ENCODE measurements at places on chromosomes 16 and 17.

DNA sequence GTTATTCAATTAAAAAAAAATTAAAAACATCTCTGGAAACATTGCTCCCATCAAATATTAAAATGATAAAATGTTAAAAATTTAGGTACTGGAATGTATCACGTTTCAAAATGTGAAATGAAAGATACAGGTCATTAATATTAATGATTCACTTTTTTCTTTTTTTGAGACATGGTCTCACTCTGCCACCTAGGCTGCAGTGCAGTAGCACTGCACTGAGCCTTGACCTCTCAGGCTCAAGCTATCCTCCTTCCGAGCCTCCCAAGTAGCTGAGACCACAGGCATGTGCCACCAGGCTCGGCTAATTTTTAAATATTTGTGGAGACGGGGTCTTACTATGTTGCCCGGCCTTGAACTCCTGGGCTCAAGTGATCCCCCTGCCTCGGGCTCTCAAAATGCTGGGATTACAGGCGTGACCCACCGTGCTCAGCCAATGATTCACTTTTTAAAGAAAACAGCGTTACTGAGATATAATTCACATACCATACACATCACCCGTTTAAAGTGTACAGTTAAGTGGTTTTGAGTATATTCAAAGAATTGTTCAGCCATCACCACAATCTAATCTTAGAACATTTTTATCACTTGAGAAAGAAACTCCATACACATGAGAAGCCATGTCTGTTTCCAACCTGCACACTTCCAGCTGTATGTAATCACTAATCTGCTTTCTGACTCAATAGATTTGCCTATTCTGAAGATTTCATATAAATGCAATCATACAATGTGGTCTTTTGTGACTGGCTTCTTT lies 19.1 kb upstream of the NETO2 start:
- no peak for DNase-seq

DNA sequence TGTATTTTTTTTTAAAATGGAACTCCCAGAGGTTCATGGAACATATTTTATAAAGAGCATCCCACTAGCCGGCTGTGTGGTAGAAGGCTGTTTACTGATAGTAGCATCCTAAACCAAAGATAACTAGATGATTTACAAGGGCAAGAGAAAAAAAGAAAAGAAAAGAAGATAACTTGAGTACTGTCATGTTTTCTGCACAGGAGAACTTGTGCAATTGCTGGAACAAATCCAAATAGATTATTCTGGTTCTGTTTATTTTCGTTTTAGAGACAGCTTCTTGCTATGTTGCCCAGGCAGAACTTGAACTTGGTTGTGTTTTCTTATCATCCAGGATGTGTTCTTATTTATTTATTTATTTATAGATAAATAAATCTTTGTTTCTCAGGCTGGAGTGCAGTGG lies 20.9 kb upstream of the PPM1D start:
- no peak for DNase-seq

DNA sequence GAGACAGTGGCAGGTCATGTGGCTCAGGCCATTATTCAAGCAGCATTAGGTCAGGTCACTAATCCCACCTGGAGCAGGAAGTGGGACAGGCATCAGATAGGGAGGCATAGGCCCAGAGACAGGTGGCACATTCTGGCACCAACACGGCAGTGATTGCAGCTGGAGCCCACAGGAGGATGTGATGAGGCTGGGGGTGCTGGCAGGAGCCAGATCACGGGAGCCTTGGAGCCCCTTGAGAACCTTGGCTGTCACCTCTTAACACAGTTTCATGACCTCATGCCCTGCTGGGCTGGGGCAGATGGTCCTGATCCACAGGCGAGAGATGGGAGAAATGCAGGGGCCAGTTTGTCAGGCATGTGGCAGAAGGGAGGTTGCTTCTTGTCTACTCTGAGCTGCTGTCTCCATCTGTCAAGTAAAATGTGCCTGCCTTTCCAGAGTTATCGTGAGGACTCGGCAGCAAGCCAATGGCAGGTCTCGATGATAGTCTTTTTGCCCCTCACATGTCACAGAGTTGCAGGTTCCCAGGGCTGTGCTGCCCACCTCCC lies 109.6 kb downstream of the CLEC16A start:
- no peak for DNase-seq

- no peak for DNase-seq
Measured at GRCh38 chr16:49726155-49726554, 129.8 kb downstream of the ZNF423 start.

GRCh38 chr16:84138824-84139627 lies 6.0 kb downstream of the HSDL1 start:
- DNase-seq, result no peak

- peak; percentile 98 for DNase-seq
Measured at GRCh38 chr16:68448360-68448970, at the start of gene SMPD3. SMPD3 (minus strand) TSS chr16:68448508; CDS start chr16:68372181, 76,327 bp downstream.

GRCh38 chr16:65547772-65548446 lies 426.0 kb upstream of the CDH11 start:
- DNase-seq, result peak; percentile 77

DNA sequence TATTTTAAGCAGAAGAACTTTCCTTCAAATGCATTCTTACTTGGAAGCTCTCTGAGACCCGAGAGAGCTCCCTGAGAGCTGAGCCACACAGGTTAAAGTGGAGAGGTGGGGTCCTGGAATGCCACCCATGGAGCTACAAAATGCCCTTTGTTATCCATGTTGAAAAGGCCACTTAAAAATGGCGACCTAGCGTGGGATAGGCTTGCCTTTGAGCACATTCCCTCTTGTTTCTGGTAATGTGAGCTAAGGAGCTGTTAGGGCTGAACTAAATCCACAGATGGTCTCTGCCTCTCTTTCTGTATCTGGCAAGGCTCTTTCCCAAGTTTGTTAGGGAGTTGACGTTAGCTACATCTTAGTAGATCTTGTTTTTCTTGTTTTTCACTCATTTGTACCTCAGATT lies 171.6 kb downstream of the SNX29 start:
- DNase-seq, result no peak

GRCh38 chr16:11360641-11361373 lies 15.5 kb downstream of the RMI2 start:
- no peak for DNase-seq

- no peak for DNase-seq
Measured at GRCh38 chr17:17227608-17228520, 9.1 kb downstream of the FLCN start.

GRCh38 chr16:51524555-51525373 lies 373.7 kb upstream of the SALL1 start:
- peak; percentile 52 for DNase-seq

- peak; percentile 74 for DNase-seq
Measured at GRCh38 chr17:65088621-65089360, 32.3 kb upstream of the GNA13 start.

DNA sequence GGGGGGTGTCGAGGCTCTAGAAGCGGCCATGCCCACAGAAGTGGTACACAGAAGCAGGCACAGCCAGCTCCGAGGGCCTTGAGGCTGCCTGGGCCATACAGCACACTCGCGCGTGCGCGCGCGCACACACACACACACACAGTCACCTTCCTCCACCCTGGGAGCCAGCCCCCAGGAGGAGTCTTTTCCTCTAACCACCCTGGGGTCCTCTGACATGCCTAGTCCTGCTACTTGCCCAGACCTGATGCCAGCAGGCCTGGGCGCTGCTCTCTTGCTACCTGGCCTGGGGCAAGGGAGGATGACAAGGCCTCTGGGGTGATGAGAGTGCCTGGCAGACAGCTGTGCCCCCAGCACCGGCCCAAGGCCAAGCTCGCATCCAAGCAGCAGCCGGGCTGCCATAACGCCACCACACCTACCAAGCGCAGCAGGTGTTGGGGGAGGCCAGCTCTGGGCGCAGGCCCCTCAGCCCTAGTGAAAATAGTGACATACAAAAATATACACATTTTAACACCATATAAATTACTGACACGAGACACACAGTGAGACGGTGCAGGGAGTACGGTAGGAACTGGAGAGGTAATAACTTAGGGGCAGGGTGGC lies 41.1 kb downstream of the TSC2 start:
- peak; percentile 47 for DNase-seq
